Activated T-helper 2 cell treated with anti-CD3 and anti-CD28 coated beads, Interferon-gamma antibody, Interleukin-2, Interleukin-4, amounts not matched to agents 10 μg/mL and 5 μg/mL and 100 μg/mL, durations not matched to agents 14 hours and 24 hours and 36 hours (primary cell): ENCODE measurements at places on chromosomes 16 and 17. TPM values are rescaled to one million over a fixed set of nuclear protein-coding genes. Genes with fewer than 3 reads are reported as not detected.

The CES1 gene
- not detected in 2 replicates for total RNA-seq

The KIF19 gene
- 0.14 TPM in 1 of 2 replicates, not detected in the other for total RNA-seq

The PTX4 gene
- not detected in 2 replicates for total RNA-seq

The PAFAH1B1 gene
- 151 and 153 TPM in 2 replicates for total RNA-seq

The AIPL1 gene
- total RNA-seq, result not detected in 2 replicates

The HASPIN gene
- total RNA-seq, result 23.0 and 23.4 TPM in 2 replicates

The LRRC37B gene
- 34.3 and 40.9 TPM in 2 replicates for total RNA-seq

The MFAP4 gene
- total RNA-seq, result not detected in 2 replicates

The VASN gene
- 0.16 TPM in 1 of 2 replicates, not detected in the other for total RNA-seq

The CD300LB gene
- total RNA-seq, result not detected in 2 replicates

DNA sequence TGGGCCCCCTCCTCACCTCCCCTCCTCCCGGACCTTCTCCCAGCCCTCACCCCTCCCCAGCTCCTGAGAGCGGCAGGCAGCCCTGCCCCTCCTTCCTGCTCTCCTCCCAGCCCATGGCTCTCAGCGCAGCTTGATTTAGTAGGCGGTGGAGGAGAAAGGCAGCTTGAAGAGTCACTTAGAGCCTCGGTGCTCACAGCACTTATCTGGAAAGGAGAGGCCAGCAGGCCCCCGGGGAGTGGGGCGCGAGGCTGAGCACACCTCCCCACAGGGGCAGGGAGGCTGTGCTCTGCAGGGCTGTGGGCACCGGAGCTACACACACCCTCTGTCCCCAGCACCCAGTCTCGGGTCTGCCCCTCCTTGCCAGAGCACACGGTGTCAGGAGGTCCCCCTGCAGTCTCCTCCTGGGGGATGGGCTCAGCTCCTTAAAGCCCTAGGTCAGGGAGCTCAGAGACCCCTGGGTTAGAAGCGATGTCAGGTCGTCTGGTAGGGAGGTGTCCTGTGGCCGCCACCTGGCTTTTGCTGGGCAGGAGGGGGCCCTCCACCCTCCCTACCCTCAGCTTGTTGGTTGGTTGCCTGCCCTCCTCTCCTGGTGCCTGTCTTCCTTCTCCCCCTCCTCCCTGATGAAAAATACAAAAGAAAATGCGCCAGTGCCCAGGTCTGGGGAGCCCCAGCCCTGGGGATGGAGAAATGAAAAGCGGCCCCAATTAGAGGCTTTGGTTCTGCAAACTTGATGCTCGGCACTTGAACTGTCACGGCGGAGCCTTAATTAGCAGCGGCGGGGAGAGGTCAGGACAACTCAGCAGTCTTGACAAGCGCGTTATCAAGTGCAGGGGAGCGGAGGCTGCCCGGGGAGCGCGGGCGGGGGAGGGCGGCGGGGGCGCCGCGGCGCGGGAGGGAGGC, 151.1 kb upstream of the GSE1 start:
- no peak for DNase-seq

- no peak for DNase-seq
Observed at GRCh38 chr17:50199211-50199802, 2.1 kb downstream of the COL1A1 start.

- DNase-seq, result no peak
Observed at GRCh38 chr17:27965224-27965623, 72.1 kb upstream of the LYRM9 start.

DNA sequence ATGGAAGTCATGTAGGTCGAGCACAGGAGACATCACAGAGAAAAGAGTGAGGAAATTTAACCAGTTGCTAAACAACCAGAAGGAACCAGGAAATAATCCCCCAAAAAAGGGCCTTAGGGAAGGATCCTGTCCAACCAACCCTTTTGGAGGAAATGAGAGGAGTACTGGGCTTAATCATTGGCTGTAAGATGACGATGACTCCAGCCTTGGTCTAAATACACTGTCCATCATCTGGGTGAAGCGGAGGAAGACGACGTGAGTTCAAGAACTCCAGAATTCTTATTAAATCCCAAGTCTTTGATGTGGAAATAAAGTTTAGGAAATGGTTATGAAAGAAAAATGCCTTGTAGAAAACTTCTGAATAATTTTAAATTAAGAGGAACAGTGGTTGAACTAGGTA, 11.5 kb upstream of the ALOX15 start:
- DNase-seq, result no peak

- DNase-seq, result no peak
Observed at GRCh38 chr16:23357761-23358290, 55.7 kb downstream of the SCNN1B start.

GRCh38 chr16:49022351-49022963, 259.2 kb downstream of the CBLN1 start:
- DNase-seq, result no peak

DNA sequence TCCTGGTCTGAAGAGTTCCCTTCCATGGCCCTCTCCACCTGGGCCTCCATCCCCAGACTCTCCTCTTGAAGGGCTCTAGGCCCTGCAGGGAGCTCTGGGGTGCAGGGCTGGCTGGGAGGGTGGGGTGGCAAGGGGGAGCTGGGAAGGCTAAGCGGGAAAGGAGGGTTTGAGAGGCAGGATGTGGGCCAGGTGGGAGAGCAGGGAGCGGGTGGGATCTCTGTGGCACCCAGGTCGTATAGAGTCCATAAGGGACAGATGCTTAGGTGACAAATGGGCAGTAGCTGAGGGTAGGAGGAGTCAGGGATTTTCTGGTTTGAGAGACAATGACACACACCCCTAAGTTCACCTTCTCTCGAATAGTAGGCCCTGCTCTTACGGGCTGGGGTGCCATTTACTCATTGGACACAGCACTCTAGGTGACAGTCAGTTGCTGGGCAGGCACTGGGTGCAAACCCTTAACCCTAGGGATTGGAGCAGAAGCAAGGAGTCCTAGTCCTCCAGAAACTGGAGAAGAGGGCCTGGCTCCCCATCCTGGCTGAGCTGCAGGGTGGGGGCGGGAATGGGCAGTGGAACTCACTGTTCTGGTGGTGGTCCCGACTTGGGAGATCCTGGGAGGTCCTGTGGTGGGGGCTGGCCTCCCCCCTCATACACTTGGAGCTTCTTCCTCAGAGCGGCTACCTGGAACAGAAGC, 15.3 kb downstream of the KIF18B start:
- DNase-seq, result no peak

DNA sequence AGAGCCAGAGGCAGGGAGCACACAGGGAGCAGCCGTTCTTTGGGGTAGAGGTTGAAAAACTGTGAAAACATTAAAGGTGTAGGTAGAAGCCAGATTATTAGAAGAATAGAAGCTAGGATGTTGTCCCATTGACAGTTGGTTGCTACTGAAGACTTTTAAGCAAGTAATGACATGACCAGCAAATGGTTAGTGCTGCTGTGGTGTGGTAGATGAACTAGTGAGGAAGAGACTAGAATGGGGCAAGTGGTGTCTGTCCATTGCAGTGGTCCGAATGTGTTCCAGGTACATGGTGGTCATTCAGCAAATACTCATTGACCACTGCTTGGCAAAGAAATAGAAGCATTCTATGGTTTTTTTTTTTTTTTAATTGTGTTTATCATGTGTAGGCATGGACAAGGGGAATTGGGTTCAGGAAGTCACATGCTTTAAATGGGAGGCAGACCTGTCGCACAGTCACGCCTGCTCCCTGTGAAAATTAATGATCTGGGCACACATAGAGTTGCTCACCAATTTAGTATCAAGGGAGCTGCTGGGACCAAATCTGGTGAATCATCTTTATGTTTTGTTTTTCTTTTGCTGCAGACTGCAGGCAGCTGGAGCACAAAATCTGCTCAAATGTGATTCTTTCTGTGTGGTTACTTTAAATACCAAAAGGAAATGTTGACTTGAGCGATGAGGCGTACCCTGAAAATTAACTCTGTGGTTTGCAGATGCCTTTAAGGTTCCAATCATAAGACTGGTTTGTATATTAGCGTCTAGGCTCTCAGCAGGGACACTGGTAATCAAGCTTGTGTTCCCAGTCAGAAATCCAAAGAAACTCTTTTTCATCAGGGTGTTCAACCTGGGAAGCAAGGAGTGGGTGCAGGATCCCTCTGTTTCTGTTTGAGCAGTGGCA, 30.7 kb downstream of the YPEL2 start:
- peak; percentile 49 for DNase-seq

- no peak for DNase-seq
Observed at GRCh38 chr17:11459861-11460331, 138.4 kb upstream of the DNAH9 start.

- no peak for DNase-seq
Observed at GRCh38 chr17:29143894-29144293, 36.3 kb downstream of the MYO18A start.

DNA sequence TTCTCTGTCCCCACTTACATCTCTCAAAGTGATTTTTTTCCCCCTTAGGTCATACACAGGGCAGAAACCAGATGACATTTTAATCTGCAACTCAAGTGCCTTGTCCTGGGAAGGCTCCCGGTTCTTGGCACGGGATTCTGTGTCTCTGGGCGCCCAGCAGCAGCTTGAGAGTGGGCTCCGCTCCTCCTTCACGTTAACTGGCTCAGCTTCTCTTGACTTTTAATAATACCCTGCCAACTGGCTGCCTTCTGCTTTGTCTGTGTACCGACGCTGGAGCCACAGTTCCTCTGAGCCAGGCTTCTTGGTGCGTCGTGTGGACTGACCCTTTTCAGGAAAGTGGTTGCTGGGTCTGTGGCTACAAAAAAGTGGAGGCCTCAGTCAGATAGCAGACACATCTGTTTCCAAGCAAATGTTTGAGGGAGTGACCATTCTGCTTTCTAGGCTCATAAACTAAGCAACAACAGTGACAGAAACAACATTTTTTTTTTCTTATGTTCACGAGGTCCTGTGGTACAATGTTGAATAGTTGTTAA, 64.9 kb downstream of the IRF8 start:
- no peak for DNase-seq

- DNase-seq, result no peak
Observed at GRCh38 chr16:8950580-8951077, 13.1 kb downstream of the USP7 start.

- DNase-seq, result no peak
Observed at GRCh38 chr17:70871180-70871818, 702.0 kb downstream of the KCNJ2 start.

DNA sequence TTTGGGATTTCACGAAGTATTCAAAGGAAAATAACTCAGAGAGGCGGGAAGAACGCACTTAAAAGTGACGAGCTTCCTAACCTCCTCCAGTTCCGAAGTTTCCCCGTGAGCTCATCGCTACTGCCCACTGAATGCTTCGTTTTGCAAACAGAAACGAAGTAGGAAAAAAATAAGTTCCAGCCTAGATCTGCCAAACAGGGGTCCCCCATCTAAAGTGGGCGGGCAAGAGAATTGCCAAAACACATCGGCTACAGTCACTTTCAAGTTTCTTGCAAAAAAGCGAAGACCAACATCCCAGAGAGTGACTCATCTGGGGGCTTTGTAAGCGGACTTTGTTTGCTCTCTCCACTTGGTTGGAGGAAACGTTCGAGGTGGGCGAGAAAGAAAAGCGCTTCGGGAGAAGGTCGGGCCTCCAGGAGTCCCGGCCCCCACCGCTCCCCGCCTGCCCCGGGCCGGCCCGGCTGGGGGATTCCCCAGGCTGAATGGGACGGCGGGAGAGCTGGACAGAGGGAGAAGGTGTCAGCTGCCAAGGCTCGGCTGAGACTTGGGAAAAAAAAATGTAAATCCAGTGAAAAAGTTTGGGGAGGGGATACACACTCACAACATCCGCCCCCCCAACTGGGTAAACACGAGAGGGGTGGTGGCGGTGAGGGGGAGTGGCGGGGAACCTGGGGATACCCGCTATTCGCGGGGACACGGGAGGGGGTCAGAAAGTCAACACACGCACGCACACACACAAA, 1.0 kb downstream of the VEZF1 start:
- DNase-seq, result no peak
